ENCODE measurements at places on chromosomes 7 and 10. TPM values are rescaled to one million over a fixed set of nuclear protein-coding genes. Genes with fewer than 3 reads are reported as not detected.

DNA sequence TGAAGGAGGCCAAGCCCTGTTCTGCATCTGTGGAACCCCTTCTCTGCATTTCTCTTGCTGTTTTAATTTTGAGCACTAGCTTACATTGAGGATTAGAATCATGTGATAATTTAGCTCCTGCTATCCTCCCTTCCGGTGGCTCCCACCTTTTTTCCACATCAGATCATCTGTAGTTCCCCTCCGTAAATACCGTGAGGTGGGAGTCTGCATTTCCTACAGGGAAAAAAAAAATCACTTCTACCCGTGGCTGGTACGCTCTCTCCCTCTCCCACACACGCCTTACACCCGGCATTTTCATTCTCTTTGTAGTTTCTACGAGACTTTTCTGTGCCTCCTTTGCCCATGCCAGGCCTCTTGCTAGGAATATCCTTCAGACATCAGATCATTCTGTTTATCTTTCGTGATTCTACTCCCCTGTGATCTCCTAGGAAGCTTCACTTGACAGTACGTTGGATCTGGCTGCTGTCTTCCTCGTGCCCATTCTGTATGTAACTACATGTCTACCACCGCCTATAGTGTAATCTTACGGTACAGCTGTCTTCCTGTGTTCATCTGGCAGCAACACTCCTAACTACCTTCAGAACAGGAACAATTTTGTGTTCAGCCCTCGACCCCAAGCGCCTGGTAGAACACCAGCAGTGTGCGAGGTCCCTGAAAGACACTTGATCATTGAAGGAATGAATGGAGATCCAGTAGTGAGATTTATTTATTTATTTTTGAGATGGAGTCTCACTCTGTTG lies 41.7 kb upstream of the OCM start:
- no peak for DNase-seq

- DNase-seq, result no peak
These were observed 11.3 kb upstream of the SMURF1 start for GRCh38 chr7:99155211-99155610.

GRCh38 chr10:77899080-77899477 lies 27.5 kb downstream of the DLG5 start:
- DNase-seq, result no peak

DNA sequence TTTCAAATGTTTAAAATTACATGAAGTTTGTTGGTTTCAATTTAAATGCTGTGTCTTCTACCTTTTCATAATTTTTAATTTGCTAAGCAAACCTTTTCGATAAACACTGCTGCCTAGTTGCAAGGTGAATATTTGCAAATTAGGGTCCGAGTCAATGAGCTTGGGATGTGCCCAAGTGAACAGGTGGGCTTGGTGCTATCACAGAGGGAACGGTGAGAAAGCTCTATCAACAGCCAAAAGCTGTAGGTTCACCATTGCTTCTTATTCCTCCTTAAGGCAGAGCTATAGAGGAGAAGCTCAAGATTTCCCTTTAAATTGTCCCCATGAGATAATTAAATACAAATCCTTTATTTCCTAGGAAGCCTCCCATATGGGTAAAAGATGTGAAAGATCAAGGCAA lies 245.3 kb upstream of the CELF2 start:
- no peak for DNase-seq

DNA sequence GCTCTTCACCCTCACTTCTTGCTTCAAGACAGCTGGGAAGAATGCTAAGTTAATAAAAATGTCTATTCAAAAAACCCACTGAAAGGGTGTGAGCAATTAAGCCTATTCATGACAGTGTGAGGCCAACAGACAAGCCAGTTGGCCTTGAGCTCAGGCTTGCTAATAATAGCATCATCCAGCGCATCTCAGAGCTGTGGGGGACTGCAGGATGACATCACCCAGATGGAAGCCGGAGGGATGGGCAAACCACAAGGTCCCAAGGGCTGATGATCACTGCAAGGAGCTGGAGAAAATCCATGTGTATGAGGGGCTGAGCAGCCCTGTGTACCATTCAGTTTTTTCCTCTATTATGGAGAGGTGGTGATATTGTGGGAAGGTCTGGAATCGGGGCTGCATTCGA lies 770.4 kb downstream of the TNS3 start:
- DNase-seq, result no peak

- DNase-seq, result no peak
These were observed 219.2 kb downstream of the PTPRN2 start for GRCh38 chr7:158368449-158368848.

DNA sequence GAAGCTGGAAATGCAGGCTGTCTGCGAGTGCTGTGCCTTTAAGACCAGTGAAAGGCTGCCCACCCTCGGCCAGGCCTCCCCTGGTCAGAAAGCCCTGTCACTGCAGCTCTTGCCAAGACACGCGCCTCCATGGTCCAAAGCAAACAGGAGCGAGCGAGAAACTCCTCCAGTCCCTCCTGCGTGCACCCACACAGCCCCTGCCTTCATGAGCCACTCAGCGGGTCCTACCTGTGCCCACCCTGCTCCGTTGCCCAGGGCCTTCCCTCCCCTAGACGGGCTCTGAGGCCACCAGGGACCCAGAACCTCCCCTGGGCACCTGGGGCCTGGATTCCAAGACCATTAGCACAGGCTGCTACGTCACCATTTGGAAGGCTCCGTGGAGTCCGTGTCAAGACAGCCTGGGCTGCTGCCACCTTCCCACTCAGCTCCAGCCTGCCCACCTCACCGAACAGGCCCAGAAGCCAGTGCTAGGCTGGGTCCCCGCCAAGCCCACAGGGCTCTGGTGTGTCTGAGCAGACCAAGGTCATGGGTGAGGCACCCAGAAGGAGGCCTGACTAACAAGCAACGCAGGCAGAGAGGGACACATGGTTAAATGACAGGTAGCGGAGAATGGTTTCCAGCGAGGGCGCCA lies 144.5 kb downstream of the NEURL1 start:
- no peak for DNase-seq

DNA sequence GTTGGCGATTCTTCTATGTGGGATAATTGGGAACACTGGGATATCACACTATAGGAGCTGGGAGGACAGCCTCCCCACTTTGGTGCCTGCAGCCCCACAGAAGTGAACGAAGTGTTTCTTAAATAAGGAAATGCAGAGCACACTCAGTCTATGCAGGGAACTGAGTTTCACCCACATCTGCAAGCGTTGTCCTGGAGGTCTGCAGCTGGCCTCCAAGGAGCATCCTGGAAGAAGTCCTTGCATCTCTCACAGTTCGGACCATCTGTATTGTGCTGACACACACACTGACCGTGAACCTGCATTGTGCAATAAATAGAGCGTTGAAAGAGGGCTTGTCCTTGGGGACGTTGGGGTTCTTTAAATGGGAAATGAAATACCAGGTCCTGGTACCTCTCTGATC lies 25.8 kb downstream of the LAMB4 start:
- DNase-seq, result no peak

GRCh38 chr10:16527452-16527851 lies 5.8 kb upstream of the C1QL3 start:
- DNase-seq, result no peak

DNA sequence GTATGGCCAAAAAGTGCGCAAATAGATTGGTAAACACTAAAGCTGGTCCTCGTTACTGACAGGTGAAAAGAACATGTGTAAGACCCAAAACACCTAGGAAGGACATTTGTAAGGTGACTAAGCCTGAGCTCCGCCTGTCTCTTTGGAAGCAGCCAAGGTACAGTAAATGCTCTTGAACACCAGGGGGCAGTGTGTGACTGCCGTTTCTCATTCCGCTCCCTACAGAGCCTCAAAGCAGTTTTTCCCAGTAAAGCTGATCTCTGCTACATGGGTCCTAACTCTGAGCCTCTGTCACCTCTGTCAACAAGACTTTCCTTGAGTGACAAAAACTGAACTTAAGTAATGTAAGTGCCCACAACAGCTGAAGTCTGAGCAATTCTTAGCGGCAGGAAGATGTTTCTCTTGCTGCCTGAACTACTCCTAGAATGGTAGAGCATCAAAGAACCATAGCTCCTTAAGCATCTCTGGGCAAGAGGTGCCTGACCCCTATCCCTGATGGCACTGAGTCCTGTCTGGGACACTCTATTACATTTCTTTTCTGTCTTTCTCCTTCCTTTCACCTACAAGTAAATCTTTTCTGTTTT lies 238.0 kb upstream of the INHBA start:
- DNase-seq, result peak; percentile 59

GRCh38 chr7:27129729-27130539 lies 623 bp downstream of the HOXA4 start:
- DNase-seq, result no peak

GRCh38 chr10:62384057-62384446 lies 9.9 kb downstream of the ZNF365 start:
- peak; percentile 77 for DNase-seq

GRCh38 chr7:122827763-122828162 lies 58.5 kb downstream of the CADPS2 start:
- no peak for DNase-seq

DNA sequence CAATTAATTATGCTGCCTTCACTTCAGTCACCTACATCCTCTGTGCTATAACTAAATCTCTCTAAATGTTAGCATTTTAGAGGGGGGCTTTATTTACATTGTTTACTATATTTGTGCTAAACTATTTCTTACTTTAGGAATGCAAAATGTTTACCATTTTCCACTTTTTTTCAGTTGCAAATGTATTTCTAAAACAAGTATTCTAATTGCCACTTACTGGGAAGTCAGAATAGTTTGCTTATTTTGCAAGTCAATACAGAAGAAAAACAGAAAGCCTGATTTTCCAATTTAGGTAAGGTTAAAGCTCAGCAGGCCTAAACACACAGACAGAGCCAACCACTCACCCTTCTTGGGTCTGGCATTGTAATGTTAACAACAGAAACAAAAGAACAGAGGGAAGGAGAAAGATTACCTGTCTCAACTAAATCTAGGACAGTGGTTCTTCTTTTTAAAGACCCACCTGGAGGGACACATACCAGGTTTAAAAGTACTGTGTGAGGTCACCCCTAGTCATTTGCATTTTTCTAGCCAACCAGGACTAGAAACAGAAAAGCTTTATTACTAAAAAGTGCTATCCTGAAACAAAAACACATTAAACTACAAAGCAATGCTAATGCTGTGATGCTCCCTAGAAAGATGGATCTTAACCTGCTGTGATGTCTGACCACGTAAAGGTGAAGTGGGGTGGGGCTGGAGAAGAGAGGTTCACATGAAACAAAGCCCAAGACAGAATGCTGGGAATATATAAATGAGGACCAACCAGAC lies 178.2 kb downstream of the SLC25A13 start:
- no peak for DNase-seq

DNA sequence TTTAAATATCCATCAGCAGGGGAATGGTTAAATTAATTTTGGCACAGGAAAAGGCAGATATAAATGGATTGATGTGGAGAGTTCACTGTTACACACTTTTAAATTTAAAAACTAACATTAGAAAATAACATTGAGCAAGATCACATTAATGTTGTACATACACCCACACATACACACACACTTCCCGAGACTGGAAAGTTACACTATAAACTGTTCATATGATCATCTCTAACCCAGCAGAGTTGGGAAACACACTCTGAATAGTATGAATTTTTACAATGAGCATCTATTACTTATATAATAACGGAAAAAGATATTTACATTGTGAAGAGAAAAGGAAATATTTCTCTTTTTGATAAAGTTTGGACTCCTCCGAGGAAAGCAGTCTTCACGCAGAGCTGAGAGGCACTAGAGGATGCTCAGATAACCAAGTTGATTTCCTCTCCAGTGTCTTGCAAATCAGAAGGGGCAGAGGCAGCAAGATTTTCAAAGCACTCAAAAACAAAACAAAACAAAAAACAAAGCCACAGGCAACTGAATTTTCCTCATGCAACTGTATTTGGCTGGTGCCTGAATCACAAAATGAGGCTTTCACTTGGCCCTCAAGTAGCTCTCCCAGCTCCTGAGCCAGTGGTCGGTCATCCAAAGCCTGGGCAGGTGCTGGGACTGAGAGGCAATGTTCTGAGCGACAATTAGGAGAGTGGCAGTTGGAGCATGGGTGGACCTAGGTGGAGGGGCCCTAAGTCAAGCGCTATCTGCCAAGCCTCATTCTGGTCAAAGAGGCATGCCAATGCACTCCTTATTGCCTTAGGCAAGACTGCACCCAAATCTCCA lies 10.5 kb upstream of the GATAD1 start:
- no peak for DNase-seq

DNA sequence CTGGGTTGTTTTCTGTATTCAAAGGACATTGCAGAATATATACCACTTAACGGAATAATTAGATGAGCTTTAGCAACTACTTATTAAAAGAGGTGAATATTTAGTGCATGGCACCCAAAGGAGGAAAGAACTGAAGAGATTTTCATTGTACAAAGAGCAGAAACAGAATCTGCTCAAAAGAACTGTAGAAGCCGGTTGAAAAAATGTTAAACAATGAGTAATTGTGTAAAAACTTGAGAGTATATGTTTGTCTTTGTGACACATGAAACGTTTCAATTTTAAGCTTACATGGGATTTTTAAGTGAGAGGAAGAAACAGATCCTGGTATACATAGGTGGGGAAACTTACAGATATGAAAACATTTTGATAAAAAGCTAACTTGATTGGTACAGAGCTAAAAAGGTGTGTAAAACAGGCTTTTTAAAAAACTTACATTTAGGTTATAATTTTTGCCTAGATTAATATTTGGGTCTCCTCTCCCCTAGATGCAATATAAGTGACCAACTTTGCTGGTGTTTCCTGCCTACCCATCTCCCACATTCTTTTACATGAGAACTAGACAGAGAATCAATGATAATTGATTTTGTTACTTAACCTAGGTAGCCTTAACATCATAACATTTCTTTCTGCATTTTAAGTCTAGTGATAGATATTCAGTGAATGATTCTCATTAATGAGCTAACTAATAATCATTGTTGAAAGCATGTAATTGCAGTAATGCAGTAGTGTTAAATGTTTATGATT lies 6.8 kb downstream of the ARL5B start:
- DNase-seq, result no peak

DNA sequence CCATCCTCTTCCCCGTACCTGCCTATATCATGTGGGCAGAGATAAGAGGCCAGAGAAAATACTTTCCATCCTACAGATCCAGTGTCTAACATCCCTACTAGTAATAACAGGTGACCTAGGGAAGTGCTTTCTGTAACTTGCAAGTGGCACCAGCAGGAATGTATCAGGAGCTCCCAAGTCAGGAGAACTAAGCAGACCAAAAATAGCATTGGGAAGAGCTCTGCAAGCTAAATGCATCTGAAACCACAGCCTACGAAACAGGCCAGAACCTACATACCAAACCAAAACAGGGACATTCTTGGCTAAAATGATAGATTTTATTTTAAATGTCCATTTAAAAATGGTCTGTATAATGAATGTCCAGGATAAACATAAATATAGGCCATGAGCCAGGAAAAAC lies 680.8 kb downstream of the PHTF2 start:
- DNase-seq, result no peak

The TMEM229A gene
- total RNA-seq, result not detected

The ZCWPW1 gene
- total RNA-seq, result 2.7 TPM

The DUSP5 gene
- 143 TPM for total RNA-seq

The TAS2R16 gene
- not detected for total RNA-seq

The PRRT4 gene
- not detected for total RNA-seq

The OR9A2 gene
- total RNA-seq, result not detected

The OR6B1 gene
- total RNA-seq, result not detected

The PKD1L1 gene
- total RNA-seq, result 0.05 TPM

The HABP2 gene
- not detected for total RNA-seq

The MCMBP gene
- total RNA-seq, result 86.2 TPM
